GM04503 (cell line): ENCODE measurements at places on chromosomes 2 and 18.

GRCh38 chr2:176461098-176461808 is 192.0 kb downstream of the MTX2 start:
- peak; percentile 71 for DNase-seq

- no peak for DNase-seq
Measured at GRCh38 chr2:55175254-55176093, 56.6 kb downstream of the CLHC1 start.

DNA sequence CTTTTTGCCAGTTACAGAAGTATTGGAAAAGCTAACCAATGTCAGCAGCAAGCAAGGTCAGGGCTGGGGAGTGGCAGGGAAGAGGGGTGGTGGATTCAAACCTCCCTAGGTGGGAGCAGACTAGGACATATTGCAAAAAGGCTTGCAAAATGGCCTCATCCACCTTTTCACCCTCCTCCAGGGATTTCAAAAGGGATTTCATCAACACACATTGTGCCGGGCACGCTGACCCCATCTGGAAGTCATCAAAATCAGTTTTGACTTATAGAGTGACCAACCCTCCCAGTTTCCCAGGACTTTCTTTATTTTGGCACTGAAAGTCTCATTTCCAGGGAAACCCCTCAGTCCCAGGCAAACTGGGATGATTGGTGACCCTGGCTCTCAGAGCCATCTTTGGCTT is 94.7 kb downstream of the BIN1 start:
- DNase-seq = peak; percentile 31

DNA sequence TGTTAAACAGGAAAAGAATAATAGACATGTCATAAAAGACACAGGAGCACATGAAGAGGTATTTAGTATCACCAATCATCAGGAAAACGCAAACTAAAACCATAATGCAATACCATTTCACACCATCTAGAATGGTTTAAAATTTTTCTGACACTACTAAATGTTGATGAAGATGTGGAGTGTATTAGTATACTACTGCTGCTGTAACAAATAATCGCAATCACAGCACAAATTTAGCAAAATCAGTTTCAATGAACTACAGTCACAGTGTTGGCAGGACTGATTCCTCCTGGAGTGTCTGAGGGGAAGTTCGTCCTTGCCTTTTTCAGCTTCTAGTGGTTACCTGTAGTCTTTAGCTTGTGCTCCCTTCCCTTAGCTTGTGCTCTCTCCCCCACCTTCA is 24.1 kb downstream of the SMAD2 start:
- DNase-seq = no peak

DNA sequence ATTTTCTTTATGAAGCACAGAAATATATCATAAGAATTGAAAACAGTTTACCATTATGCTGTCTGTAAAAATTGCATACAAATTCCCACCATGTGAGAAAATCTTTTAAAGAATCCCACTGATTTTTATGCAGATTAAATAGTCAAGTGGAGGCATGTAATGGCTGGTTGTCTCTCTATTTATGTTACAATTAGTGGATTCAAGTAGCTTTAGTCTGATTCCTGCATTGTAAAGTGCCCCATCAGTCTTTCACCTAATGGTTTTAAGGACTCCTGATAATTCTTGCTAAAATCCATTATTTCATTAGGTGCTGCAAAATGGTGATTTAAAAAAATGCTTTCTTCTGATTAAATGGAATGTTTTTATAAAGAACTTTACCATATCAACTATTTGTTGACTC is 148.4 kb upstream of the MYO3B start:
- no peak for DNase-seq

GRCh38 chr18:73220663-73221062 is 352.9 kb upstream of the NETO1 start:
- no peak for DNase-seq

GRCh38 chr18:55455938-55456337 is 132.1 kb downstream of the TCF4 start:
- no peak for DNase-seq

DNA sequence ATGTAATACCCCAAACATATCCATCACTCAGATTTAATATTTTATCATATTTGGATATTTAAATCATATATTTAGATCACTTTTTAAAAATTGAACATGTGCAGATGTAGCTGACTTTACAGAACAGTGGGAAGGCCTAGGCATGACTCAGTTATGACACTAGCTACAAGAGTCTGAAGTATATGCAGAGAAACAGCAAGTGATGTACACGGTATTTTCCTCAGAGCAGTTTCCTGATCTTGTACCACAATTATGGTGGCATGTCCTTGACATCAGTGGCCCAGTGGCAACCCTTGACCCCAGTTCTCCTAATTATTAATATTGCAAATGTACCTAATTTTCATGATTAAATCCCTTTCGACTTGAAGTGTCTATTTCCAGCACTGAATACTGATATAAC is 28.2 kb downstream of the CDKL4 start:
- DNase-seq = no peak

- no peak for DNase-seq
Measured at GRCh38 chr18:61664419-61665084, 228.3 kb downstream of the RNF152 start.

DNA sequence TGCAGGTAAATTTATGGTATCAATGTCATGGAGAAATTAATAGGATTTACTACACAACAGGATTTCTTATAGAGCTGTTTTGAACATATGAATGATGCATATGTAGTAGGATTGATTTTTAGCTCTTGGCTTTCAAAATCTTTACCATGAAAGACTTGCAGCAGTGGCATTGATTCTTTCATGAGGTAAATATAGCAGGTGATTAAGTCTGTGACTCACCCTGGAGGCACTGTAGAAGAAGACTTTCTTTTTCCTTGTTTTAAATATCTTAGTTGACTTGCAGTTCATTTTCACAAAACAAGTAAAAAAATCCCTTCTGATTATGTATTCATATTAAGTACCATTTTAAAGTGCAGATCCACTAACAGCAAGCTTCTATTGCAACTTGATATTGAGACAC is 463.0 kb downstream of the FBXO15 start:
- no peak for DNase-seq

DNA sequence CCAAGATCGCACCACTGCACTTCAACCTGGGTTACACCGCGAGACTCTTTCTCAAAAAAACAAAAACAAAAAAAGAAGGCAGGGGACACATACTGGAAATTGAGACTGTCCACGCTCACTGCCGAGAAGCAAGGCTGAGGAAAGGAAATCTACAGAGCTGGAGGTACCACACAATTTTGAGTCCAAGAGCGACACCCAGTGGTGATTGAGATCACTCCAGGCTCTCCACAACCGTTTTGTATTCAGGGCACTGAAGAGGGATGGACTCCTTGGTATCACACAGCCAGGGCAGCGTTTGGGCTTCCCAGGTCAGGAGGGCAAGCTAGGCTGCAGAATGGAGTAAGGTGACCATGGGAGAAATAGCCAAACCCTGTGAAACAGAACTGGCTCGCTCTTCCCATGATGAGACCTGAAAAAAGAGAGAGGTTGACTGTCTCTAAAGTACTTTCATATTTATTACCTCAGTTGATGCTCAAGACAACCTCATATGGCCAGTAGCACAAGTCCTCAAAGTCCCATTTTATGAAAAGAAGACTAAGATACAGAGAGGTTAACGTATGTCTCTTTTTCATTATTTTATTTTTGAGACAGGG is 74.5 kb upstream of the YPEL5 start:
- DNase-seq = no peak

- no peak for DNase-seq
Measured at GRCh38 chr18:78727877-78728783, 251.5 kb upstream of the SALL3 start.

GRCh38 chr2:28624436-28624792 is 127.2 kb upstream of the PPP1CB start:
- DNase-seq = no peak

- DNase-seq = no peak
Measured at GRCh38 chr2:230868947-230869913, 4.5 kb downstream of the ITM2C start.

DNA sequence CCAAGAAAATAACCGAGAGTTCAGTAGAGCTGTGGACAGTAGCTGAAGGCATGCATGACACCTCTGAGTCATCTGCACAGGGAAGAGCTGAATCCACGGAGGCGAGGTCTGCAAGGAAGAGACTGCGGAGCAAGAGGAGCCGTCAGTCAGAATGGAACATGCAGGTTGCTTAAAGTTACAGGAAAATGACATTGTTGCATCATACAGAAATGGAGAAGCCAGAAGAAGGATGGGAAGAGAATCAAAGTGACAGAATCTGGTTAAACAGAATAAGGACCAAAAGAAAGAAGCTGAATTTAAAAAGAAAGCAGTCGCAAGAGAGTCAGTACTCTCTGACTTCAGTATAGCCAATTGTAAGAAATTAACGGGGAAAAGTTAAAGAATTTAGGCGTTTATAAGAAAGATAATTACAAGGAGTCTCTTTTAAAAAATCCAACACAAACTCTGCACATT is 533.8 kb downstream of the ADCYAP1 start:
- DNase-seq = no peak

GRCh38 chr2:26302846-26303245 is 43.1 kb upstream of the SELENOI start:
- no peak for DNase-seq

DNA sequence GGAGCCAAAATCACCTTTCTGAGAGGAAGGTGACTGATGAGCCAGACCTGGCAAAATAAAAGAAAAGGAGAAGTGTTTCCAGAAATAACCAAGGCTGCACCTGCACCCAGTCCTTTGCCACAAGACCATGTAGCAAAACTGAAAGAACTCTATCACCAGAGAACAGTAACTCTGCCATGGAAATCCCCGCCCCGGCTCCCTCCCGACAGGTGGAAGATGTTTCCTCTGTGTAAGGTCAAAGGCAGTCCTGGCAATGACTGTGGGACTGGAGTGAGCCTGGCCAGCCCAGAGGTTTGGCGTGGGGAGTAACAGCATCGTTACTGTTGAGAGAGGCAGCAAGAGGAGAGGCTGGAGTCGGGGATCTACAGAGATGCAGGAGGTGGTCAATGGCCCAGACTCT is 42.3 kb downstream of the SPRED2 start:
- no peak for DNase-seq

GRCh38 chr2:70779911-70780545 is 10.4 kb downstream of the FIGLA start:
- DNase-seq = peak; percentile 55

GRCh38 chr2:52874466-52875106 is 893.0 kb upstream of the CHAC2 start:
- no peak for DNase-seq
